Stimulated activated CD8-positive, alpha-beta memory T cell treated with anti-CD3 and anti-CD28 coated beads, Interleukin-4, amount 100 ng/mL, for 4 hours (primary cell): ENCODE measurements at places on chromosomes 4 and X.

DNA sequence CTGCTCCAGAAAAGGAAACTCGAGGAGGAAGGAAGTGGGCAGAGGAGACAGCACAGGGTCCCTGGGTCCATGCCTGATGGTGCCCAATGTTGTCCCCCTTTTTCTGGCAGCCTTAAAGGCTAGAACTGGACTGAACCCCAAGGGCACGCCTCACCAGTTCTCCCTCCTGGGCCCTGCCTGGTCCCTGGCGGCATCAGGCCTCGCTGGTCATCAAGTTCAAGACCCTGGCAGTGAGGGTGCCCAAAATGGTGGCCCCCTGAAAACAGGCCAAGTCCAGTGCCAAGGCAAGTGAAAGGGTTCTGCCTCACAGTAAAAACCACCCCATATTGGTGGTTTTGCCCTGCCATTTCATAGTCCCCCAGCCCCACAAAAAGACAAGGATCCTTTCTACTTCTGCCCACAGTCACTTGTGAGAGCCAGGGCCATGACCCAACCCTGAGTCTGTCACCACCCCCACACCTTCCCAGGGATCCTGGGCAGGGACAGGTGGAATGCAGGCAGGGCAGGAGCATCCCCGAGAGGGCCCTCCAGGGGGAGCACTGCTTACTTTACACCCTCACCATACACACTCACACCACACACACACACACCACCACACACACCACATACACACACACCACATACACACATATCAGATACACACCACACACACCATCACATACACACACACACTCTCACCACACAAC is 107.6 kb downstream of the DCTD start:
- no peak for DNase-seq

DNA sequence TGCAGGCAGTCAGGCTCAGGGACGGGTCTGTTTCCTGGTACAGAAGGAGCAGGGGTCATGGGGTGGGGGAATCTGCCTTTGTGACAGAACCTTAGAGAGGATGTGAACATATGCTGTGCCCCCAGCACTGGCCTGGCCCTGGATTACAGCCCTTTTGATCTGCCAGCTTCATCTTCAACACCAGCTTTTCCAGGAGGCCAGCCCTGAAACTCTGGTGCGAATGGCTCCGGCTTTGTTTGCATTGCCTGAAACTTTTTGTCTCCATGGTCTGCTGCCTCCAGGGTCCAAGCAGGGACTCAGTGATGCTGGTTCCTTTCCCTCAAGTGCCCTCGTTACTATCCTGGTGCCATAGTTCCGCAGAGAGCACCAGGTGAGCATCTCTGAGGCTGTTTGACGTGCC is 2.1 kb downstream of the CNGA2 start:
- DNase-seq: no peak

DNA sequence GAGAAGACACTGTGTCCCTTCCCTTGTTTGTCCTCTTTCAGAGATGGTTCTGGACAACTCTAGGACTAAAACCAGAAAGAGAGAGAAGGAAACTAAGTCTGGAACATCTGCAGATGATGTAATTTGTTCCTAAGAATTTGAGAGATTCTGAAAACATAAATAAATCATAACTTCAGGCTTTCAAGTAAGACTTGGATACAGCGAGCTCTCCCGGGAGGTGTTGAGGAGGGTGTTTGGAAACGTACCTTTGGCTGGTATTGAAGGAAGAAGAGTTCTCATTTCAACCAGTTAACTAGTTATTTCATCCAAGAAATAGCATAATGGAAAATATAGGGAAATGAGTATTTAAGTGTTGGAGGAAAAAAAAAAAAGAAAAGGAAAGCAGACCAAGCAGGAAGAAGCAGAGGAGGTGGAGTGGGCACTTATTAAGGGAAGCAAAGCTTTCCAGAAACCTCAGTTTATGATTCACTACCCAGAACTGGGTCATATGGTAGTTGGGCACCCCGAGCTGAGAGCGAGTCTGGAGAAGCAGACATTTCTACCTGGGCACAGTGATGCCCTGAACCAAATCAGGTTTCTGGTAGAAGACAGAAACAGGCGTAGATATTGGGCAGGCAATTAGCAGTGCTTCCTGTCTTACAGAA is 26.9 kb downstream of the CCNG2 start:
- no peak for DNase-seq

- DNase-seq: no peak
Observed at GRCh38 chrX:38982370-38982769, 181.1 kb downstream of the MID1IP1 start.

DNA sequence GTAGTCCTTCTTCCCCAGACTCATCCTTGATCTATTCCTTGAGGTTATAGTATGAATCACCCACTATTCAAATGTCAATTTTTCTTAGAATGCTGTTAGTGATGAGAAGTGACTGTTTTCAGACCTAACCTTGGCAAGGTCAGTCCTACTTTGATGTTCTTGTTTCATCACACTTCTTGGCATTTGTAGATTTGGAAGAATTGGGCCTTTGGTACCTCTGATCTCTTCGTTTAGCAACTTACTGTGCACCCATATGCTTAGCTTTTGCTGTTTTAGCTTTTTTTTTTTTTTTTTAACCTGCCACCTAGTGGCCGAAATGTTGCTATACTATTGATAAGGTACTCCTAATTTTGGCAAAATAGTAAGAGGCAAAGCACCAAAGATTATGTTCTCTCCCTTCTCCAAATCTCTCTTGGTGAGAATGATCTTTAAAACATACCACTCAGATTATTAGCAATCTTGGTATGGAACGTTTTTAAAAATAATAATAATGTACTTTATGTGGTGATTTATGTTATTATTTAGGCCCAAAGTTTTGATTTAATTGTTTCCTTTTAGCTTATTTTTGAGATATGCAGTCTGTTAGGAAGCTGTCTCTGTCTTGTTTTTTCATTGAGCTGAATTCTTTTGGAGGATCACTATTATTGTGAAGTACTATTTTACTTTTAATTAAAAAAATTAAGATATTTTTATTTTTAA is 16.6 kb downstream of the DCK start:
- no peak for DNase-seq

- DNase-seq: no peak
Observed at GRCh38 chrX:97471071-97471470, 587.4 kb downstream of the RPA4 start.

GRCh38 chr4:39353478-39354253 is 12.5 kb downstream of the RFC1 start:
- DNase-seq: no peak

DNA sequence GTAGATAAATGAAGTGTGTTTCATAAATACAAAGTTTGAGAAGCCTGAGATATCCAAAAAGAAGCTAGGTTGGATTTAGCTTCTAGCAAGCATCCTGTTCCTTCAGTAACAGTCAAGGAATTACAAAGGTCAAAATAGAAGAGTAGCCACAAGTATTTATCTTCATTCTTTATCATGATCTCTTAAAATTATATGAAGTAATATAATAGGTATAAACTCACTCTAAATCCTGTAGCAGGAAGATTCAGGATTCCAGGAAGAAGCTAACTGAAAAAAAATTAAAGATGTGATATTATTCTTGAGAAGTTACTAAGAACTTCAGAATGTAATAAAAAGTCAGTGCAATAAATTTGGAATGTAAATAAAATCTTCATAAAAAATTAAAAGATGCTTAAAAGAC is 31.1 kb upstream of the RXFP1 start:
- DNase-seq: no peak

- no peak for DNase-seq
Observed at GRCh38 chr4:115058533-115058932, 54.9 kb downstream of the NDST4 start.

DNA sequence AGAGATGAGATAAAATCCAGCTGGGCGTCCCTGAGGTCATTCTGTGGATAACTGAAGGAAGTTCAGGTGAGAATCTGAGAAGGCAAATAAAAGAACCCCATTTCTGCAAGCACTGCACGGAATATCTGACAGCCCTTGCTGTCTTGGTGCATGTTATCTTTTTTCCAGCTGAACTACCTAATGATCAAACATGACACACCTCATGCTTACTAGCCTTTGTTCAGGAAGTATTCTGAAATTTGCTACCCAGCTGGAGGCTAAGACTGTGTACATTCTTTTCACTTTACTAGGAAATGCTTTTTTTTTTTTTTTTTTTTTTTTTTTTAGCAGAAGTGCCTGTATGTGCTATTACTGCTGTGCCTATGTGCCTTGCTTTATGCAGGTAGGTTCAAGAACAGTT is 718.1 kb downstream of the SMARCA1 start:
- DNase-seq: no peak

- no peak for DNase-seq
Observed at GRCh38 chrX:145715641-145716138, 101.9 kb upstream of the SLITRK2 start.

DNA sequence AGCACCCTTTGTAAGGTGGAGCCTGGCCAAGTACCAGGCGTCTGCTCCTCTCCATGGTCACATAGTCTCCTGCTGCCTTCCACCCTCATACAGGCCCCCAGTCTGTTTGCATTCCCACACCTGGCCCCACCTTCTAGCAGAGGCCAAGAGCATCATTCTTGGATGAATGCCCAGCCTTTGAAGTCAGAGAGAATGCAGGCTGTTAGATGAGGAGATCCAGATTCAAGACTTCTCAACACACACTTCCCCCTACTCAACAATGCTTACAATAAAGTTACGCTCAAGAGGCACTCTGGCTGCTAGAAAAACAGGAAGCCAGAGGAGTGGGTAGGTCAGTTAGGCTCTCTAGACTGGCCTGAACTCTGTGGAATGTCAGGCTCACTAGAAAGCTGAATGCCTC is 43.3 kb downstream of the SHROOM4 start:
- no peak for DNase-seq

- DNase-seq: no peak
Observed at GRCh38 chr4:143337600-143338287, 1.1 kb downstream of the GAB1 start.

- no peak for DNase-seq
Observed at GRCh38 chr4:147550626-147551246, 66.5 kb upstream of the TMEM184C start.

DNA sequence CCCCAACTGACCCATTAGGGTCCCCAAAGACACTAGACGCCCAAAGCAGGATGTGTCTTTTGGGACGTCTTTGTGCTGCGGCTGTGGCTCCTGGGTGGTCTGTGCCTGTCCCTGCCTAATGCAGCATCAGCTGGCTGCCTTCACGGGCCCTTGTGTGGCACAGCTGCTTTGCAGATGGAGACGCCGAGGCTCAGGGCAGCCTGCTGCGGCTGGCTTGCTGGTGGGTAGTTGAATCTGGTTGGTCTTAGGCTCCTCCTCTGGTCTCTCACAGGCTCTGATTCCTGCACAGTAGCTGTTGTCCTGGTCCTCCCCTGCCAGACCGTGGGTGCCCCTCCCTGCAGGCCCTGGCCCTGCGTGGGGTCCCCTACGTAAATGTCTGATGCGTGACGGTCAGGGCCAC is 8.1 kb downstream of the CPZ start:
- no peak for DNase-seq

DNA sequence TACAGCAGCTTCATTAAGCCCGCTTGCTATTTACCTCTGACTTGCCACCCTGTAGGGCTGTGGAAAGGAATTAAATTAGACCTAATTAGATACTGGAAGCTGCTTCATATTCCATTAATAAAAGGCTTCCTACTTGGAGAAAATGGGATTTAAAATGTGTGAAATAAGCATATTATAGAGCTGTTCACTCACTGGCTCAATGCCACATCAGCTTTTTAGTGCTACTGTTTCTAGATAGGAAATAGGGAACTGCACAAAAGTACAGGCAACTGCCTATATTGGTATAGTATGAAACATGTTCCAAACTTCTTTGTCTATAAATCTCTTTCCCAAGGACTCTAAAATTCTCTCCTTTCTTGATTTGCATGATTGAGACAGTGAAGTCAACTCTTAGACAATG is 407.9 kb upstream of the AADAT start:
- no peak for DNase-seq

GRCh38 chrX:16827225-16827624 is 41.0 kb downstream of the TXLNG start:
- DNase-seq: no peak

DNA sequence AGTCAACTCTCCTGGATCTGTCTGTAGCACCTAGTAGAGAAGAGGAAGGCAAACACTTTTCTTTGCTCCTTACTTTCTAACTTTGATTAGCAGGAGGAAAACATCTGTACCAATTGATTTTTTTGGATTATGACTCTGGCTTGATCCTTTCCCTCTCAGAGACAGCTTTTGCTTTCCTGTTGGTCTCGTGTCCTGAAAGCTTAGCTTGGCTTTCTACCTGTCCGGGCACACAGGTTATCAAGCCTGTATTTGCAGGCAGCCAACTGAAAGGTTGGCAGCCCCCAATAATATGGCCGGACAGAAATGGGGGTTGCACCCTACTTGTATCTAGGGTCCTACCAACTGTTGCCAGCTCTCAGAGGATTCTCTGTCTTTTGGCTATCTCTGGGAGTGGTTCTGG is 43.1 kb upstream of the LAMP2 start:
- no peak for DNase-seq

DNA sequence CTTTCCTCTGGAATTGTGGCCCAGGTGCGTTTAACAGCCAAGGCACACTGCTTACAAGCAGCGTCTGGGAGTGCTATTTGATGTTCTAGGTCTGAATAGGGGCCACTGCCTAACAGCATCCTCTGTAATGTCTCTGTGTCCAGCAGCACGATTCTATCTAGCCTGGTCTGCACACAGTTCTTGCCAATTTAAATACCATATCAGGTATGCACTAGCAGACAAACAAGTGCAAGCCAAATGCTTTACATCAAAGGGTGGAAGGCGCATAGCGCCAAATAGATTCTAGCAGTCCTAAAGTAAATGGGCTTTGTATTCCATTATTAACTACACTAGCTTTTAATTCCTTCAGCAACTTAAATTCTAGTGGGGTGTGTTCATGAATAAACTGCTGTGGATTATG is 15.8 kb upstream of the UGDH start:
- DNase-seq: no peak

- no peak for DNase-seq
Observed at GRCh38 chr4:7416745-7417432, 17.8 kb downstream of the PSAPL1 start.

DNA sequence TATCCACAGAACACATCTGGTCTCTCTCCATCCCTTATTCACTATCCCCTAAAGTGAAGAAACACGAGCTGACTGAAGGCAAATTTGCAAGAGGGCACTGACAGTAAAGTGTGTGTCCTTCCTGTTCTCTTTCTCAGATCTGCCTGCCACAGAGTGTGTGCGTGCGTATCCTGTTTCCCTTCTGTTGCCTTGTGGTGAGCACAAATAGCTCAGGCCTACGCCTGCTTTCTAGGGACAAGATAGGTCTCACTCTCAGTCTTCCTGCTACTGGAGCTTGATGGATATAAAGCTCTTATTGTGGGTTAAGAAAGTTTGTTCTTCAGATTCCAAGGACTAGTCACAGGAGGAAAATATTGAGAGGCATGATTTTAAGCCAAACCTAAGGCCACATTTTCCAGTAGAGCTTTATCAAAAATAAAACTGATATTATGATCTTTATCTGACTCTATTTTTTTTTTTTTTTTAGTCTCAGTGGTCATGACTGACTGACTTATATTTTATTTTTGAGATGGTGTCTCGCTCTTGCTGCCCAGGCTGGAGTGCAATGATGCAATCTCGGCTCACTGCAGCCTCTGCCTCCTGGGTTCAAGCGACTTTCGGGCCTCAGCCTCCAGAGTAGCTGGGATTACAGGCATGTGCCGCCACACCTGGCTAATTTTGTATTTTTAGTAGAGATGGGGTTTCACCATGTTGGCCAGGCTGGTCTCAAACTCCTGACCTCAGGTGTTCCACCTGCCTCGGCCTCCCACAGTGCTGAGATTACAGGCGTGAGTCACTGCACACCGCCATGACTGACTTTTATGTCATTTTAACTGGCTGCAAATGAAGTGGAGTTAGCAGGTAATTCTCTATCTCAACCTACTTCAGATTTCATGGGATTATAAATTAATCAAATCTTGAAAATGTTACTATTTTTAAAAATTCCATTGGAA is 140.3 kb upstream of the SH3RF1 start:
- DNase-seq: no peak
